ENCODE measurements at places on chromosomes 7 and 10.

GRCh38 chr7:111413739-111414138 is 148.6 kb downstream of the IMMP2L start:
- no peak for DNase-seq

DNA sequence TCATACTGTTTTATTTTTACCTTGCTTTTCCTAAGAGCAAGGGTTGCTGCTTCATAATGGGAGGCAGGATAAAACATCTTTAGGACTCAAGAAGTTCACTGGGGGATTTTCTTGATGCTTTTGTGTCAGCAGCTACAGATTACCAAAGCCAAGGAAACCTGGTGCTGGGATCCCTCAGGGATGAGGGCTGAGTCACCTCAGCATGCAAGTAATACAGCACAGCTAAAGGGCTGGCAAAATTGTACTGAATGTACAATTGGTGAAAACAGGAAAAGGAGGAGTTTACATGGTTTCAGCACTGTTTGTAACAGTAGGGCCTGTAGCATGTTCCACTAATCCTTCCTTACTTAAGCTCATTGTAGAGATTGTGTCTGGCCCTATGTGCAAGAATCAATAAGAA is 1056.8 kb downstream of the SORCS1 start:
- DNase-seq = no peak

GRCh38 chr10:26438534-26439341 is 597 bp downstream of the APBB1IP start:
- DNase-seq = no peak

GRCh38 chr7:158904599-158904998 is 48.2 kb downstream of the DYNC2I1 start:
- DNase-seq = no peak

- no peak for DNase-seq
Observed at GRCh38 chr10:29563420-29564035, 71.2 kb downstream of the SVIL start.

Data from RWPE1 (cell line).